ENCODE measurements at places on chromosomes 2 and 18.

DNA sequence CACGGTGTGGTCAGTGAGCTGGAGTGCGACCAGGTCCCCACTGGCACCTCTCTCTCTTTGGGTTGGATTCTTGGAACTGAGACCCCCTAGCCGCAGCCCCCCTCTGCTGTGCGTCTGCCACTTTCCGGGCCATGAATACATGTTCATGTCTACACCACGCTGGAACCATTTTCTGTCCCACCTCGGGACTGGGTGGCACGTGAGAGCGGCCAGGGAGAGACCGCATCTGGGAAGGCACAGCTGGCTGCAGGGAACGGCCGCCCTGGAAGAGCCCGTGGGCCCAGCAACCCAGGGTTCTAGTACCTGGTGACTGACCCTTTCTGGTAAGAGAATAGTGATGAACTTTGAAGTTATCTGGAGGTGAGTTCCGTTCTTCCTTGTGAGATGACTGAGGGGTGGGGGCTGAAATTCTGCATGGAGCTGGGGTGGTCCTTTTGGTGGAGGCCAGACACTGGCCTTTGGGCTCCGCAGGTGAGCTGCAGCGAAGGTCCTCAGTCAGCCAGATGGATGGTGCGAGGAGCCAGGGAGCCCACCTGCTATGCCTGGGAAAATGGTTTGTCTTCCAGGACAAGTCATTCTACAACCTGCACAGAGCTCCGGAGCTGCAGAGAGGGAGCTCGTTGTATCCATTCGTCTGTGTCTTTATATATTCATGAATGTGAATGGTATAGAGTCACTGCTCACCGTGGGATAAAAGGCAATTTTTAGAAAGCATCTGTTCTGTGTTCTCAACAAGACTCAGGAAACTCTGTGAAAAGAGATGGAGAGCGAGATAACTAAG is 223.5 kb downstream of the NDUFA10 start:
- no peak for DNase-seq

DNA sequence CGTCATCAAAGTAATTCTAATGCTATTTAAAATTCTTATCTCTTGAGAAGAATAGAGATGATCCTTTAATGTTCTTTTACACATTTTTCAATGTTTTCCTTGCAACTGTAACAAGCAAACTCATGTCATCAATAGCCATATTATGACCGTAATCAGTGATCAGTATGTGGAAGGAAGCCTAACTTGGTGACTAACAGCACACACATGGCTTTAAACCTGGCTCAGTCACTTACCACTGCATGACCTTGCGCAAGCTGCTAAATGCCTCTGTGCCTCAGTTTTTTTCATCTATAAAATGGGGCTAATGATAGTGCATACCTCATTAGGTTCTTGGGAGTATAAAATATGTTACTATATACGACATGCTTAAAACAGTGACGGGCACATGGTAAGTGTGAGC is 149.7 kb downstream of the BCL2 start:
- no peak for DNase-seq

DNA sequence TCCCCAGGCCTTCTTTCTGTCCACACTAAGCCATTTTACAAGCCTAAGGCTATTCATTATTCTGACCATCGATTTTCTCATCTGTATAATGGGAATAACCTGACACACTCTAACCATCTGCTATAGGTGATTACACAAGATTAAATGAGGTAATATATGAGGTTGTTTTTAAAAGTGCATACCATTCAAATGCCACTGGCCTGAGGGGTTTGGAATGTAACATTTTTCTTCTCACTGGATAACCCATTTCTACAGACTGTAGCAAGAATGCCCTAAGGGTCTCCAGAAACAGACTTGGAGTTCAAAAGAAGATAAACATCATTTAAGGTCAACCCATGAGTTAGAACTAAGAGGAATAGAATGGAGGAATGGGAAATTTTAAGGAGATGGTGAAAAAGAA is 111.7 kb upstream of the SETBP1 start:
- no peak for DNase-seq

GRCh38 chr2:83971547-83971946 is 487.5 kb downstream of the SUCLG1 start:
- DNase-seq = peak; percentile 22

GRCh38 chr2:231483398-231484329 is 19.4 kb upstream of the NCL start:
- DNase-seq = peak; percentile 21

DNA sequence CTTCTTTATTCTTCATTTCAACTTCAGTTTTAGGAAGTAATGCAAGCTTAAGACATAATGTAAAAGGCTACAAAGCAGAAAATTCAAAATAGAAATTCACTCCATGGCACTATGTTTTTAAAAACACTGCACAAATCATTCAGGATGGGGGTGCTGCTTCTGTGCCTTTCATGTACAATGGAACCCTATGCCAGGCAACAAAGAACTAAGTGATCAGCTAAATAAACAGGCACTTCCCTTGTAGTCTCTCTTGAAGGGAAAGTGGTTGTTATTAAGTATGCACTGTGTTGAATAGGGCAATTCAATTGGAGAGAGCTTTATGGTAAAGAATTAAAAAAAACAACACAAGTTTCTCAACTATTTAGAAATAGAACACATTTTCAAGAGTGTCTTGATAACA is 10.9 kb upstream of the ERBB4 start:
- no peak for DNase-seq

GRCh38 chr2:147097747-147098146 is 747.1 kb upstream of the ACVR2A start:
- DNase-seq = no peak

DNA sequence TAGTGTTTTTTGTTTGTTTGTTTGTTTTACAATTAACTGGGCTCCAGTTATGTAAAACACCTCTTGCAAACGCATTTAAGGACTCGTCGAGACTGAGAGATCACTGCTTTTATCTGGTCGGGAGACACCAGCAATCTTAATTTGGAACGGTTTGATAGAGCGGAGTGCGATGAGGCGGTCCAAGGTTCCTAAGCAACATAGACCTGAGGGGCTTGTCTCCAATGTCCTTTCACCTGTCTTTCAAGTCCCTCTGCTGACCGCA is 729 bp upstream of the SELENOI start:
- no peak for DNase-seq

Measured in hematopoietic multipotent progenitor cell treated with erythropoietin and hydrocortisone succinate and interleukin-3 and kit ligand, for 15 days (in vitro differentiated cells).